ENCODE measurements at places on chromosomes 16 and 17.

DNA sequence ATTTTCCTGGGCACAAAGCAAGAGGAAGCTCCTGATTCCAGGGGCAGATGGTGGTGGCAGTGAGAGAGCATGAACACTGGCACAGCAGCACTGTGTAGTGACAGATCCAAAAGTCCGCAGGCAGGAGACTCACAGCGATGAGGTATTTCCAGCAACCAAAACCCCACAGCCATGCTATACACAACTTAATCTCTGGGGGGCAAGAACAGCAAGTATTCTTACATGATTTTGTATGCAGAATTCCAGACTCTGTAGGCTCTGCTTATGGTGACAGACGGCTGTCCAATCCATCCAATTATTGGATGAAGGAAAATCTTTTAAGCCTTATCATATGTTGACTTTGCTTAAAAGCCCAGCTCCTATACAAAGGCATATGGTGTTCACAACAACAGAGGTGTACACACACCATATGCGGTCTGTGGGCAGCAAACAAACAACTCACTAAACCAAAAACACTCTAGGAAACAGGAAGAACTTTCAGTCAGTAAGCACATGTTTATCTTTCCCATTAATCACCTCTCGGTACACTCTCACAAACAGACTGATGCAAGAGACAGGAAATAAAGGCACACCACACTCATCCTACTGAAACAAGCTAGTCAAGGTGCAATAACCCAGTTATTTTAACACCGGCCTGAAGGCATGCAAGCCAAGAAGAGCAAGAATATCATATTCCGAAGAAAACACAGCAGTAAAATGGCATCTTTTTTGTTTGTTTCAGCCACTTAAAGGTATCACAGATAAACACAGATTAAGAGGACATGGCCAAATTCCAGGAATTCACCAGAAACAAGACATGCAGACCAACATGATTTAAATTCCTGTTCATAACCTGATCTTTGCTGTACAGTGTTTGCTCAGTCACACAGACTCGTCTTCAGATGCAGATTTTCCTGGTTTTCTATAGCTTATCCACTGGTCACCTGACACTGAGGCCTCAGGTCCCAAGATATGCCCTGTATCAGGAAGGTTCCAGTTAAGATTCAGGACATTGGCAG is 47.8 kb downstream of the ERN1 start:
- DNase-seq = no peak

- no peak for DNase-seq
Observed at GRCh38 chr17:3594051-3594800, 15.0 kb downstream of the TRPV1 start.

- DNase-seq = no peak
Observed at GRCh38 chr17:71145486-71145885, 975.3 kb upstream of the SOX9 start.

DNA sequence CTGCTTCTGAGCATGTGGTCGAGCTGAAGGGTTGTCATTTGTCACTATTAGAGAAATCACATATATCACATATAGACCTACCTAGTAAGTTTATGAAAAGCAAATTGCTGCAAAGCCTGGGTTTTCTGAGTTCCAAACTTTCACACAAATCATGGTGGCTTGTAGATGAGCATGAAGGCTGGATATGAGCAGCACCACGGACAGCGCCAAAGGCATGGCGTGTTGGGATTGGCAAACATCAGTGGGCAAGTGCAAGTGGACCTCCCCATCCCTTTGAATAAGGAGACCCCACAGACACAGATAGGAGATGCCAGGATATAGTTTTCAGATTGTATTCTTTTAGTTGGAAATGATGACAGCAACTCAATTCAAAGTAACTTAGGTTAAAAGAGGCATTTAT is 77.6 kb upstream of the CACNG3 start:
- DNase-seq = no peak

GRCh38 chr16:66945939-66946338 is 10.6 kb downstream of the CES2 start:
- DNase-seq = no peak

- no peak for DNase-seq
Observed at GRCh38 chr17:42937712-42938596, 26.3 kb downstream of the AARSD1 start.

DNA sequence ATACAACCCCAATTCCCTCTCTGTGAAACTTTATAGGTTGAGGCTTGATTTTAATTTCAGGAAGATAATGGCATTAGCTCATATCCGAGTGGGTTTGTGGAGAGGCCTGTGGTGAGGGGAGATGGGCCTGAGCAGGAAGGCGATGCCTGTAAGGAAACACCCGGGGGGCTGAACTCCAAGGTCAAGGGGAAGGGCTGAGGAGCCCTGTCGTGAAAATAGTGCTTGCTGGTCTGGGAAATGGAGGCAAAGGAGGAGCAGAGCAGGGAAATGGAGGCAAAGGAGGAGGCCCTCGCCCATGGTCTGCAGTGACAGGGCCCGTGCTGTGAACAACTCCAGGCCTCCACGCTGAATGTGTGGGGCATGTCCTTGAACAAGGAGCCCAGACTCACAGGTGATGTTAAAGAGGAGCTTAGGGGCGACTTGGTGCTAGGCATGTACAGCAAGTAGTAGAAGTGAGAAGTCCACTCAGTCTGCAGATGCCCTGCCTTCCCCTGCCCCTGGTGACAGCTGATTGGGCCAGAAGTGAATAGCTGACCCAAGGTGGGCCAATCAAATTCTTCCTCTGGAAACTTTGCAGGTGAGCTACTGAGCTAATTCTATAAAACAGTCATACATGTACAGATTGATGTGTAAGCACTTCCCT is 38.1 kb downstream of the MRPS23 start:
- peak; percentile 68 for DNase-seq

GRCh38 chr17:53492532-53492931 is 330.2 kb upstream of the KIF2B start:
- DNase-seq = no peak

- no peak for DNase-seq
Observed at GRCh38 chr16:27499659-27500055, 50.1 kb downstream of the GTF3C1 start.

DNA sequence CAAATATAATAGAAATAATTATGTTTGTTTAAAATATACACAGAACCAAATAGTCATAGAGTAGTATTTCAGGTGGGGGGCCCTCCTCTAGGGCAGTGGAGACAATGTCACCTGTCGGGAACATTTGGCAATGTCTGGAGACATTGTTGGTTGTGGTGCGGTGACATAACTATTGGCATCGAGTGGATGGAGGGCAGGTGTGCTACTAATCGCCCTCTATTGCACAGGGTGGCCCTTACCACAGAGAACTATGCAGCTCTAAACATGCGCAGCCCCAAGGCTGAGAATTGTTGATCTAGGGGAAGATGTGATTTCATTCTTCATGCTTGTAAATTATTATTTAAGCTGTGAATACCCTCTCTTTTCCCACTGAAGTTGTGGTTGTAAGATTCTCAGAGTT is 594.0 kb downstream of the WWOX start:
- no peak for DNase-seq

DNA sequence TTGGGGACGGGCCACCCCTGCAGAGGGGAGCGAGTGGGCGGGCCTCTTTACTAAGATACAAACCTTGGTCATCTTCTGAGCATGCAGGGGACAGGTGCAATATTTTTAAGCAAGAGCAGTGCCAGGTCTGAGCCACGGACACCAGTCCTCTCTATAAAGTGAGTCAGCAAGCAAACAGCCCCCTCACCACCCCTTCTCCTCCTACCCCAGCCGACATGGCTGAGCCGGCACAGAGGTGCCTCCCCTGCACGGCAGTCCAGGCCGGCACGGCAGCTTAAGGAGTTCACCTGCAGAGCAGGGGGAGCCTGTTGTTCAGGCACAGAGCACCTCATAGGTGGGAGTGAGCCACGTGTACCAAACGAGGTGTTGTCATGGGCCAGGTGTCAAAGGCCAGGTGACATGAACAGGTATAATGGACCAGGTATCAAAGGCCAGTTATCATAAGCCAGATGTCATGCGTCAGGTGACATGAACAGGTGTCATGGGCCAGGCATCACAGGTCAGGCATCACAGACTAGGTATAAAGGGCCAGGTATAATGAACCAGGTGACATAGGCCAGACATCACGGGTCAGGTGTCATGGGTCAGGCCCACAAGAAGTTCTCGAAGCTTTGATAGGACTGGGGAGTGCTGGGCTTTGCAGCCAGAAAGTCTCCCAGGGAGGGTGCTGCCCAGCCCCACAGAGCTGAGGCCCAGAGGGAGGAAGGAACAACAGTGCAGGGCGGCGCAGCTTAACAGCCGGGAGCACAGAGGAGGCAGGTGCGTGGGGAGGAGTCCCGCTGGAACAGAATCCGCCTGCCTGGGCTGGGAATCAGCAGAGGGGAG is 42.6 kb upstream of the ZNF469 start:
- DNase-seq = no peak

- no peak for DNase-seq
Observed at GRCh38 chr17:4219241-4219640, 44.5 kb downstream of the ANKFY1 start.

- DNase-seq = no peak
Observed at GRCh38 chr17:69069226-69069750, 8.6 kb upstream of the ABCA9 start.

DNA sequence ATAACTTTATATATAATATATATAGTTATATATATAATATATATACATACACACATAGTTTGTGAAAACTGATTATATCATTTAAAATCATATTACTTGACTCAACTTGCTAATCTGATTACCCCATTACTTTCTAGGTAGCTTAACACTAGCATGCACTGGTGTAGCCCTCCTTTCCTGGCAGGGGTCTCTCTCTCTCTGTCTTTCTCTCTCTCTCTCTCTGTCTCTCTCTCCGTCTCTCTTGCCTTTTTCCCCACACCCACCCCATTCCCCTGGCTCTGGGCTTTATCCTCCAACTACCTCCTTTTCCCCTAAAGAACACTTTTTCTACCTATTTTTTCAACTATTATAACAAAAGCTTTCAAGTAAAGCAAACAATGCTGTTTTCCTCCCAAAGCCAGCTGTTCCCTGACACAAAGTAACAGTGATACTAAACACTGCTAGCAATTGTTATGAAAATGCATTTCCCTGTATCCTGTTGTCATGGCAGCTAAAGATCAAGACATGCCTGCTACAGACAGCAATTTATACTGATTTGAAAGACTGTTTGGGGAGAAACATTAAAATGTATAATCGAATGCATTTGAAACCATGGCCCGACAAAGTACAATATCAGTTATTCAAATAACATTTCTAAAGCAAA is 89.4 kb downstream of the CHD9NB start:
- no peak for DNase-seq

DNA sequence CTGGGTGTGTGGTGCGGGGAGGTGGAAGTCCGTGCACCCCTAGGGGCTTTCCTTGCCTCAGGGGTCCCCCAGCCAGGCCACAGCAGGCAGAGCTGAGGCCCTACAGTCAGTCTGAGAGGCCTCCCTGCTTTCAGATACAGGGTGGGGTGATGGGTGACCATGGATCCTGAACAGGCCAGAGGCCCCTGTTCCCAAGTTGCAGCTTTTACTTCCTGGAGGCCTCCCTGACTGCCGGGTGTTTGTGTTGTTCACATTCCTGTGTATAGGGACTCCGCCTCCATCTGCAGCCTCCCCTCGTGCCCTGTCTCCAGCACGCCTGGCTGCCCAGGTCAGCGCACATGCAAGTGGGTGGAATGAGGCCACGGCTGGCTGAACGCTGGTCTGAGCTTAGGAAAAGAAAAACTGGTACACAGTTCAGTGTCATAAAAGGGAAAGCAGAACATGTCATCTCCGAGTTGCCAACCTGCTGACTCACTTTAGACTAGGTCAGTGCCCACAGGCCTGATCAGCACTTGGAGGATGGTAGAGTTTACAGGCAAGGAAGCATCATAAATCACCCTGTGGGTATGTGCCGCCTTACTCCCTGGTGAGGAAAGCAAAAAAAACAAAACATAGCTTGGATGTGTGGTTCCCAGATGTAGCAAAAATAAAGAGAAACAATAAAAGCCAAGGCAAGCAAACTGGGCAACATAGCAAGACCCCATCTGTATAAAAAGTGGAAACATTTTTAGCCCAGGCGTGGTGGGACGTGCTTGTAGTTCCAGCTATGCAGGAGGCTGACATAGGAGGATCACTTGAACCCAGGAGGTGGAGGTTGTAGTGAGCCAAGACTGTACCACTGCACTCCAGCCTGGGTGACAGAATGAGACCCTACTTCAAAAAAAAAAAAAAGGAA is 6.2 kb upstream of the SLC7A6 start:
- DNase-seq = no peak

DNA sequence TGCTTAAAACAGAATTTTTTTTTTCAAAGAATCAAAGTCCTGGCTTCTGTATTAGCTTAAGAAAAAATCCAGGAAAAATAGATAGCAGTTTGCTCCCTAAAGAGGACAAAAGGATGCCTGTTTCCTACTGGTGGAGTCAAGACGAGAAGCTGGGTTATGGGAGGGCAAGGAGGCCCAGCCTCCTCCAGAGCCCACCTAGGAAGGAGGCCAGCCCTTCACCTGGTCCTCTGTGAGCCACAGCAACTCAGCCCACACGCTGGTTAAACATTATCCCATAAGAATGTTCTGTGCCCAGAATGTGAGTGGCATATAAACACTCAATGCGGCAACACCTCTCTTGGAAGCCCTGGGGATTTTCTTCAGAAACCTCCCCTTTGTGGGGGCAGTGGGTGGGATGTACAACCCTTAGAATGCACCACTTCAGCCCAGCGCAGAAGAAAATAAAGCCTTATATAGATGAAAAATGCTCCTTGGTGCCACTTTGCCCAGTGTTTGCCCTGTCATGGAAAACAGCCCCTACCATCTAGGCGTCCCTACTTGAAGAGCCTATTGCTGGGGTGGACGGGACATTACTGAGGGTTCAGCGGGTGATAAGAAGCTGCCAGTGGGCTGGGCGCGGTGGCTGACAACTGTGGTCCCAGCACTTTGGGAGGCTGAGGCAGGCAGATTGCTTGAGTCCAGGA is 48.0 kb downstream of the TEKT5 start:
- no peak for DNase-seq

- DNase-seq = no peak
Observed at GRCh38 chr17:9977180-9977575, 72.1 kb upstream of the RCVRN start.

GRCh38 chr17:43545383-43545632 is 832 bp downstream of the ETV4 start:
- no peak for DNase-seq

DNA sequence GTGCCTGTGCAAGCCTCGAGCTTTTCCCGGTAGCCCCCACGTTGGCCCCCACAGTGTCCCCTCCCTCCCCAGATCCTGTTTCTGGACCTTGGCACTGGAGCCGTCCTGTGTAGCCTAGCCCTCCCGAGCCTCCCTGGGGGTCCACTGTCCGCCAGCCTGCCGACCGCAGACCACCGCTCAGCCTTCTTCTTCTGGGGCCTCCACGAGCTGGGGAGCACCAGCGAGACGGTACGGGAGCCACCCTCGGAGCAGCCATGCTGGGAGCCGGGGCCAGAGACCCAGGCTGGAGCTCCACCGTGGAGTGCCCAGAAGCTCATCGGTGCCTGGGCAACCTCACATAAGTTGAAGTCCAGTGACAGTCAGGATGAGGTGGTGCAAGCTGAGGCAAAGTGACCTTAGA is 11.8 kb downstream of the RGS11 start:
- DNase-seq = no peak

Measured in NCI-H1436 treated with DMSO at 0.1 percent for 48 hours (cell line).